ENCODE measurements at places on chromosomes 2 and 18. TPM values are rescaled to one million over a fixed set of nuclear protein-coding genes. Genes with fewer than 3 reads are reported as not detected.

GRCh38 chr18:57759650-57760049 is 43.5 kb downstream of the ATP8B1 start:
- peaks cover 10% of the 10 kb centered on the region for H3K4me1 ChIP-seq
- no peak overlapping the region for H3K4me3 ChIP-seq
- DNase-seq = no peak
- H3K36me3 ChIP-seq = peaks cover 3% of the 10 kb centered on the region

Gene TNFRSF11A
- total RNA-seq = 0.60 TPM

DNA sequence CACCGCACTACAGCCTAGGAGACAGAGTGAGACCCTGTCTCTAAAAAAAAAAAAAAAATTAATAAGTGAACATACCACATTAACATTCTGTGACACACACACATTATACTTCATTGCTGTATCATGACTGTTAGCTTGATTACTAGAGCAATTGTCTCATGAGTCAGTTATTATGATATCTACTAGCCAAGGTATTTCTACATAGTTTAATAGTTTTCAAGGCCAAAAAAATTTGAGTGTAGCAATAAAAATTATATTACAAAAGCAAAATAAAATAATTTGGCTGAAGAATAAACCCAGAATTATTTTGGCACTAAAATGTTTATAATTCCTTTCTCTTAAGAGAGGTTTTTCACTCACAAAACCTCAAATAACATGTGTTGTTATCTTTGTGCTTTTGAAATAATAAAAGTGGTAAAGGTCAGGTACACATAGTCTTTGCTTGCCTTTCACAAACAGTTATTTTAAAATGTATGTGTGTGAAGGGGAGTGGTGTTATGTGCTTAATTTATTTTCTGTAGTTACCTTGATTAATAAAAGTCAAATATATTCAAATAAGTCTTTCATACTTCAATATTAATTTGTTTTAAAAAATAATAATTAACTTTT is 136.9 kb upstream of the SPOPL start:
- no peak for DNase-seq
- no peaks in the 10 kb centered on the region for H3K27me3 ChIP-seq
- H3K4me3 ChIP-seq = no peak overlapping the region
- H3K36me3 ChIP-seq = no peaks in the 10 kb centered on the region
- H3K4me1 ChIP-seq = no peaks in the 10 kb centered on the region
- H3K27ac ChIP-seq = no peak overlapping the region

Gene STPG4
- not detected for total RNA-seq

Gene ANKAR
- 5.3 TPM for total RNA-seq

GRCh38 chr18:11529081-11529480 is 80.3 kb upstream of the SLC35G4 start:
- no peak overlapping the region for H3K27ac ChIP-seq
- H3K4me1 ChIP-seq = no peaks in the 10 kb centered on the region
- H3K4me3 ChIP-seq = no peak overlapping the region
- no peaks in the 10 kb centered on the region for H3K36me3 ChIP-seq

- no peaks in the 10 kb centered on the region for H3K36me3 ChIP-seq
- H3K27me3 ChIP-seq = no peaks in the 10 kb centered on the region
- no peak overlapping the region for H3K27ac ChIP-seq
- no peak for DNase-seq
- H3K4me1 ChIP-seq = peaks cover 10% of the 10 kb centered on the region
Measured at GRCh38 chr2:151900331-151900730, 72.1 kb upstream of the ARL5A start.

Gene C2orf72
- total RNA-seq = not detected

DNA sequence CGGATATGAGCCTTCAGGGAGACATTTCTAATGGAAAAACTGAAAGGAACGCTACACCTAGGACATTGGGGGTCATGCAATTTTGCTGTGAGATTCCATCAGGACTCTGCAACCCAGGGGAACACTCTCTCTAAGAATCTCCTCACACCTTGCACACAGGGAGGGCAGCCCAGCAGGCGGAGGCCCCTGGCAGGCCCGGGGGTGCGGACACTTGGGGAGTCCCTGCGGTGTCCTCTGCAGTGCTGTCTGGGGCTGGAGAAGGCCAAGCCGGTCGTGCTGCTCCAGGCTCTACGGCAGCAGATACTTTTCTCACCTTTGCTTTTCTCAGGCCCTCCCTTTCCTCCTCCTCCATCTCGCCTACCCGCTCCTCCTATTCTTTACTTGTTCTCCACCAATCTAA is 54.7 kb upstream of the FAM110C start:
- no peak for DNase-seq
- no peaks in the 10 kb centered on the region for H3K4me1 ChIP-seq
- H3K36me3 ChIP-seq = no peaks in the 10 kb centered on the region
- H3K27me3 ChIP-seq = no peaks in the 10 kb centered on the region

Gene ALK
- total RNA-seq = 0.32 TPM

DNA sequence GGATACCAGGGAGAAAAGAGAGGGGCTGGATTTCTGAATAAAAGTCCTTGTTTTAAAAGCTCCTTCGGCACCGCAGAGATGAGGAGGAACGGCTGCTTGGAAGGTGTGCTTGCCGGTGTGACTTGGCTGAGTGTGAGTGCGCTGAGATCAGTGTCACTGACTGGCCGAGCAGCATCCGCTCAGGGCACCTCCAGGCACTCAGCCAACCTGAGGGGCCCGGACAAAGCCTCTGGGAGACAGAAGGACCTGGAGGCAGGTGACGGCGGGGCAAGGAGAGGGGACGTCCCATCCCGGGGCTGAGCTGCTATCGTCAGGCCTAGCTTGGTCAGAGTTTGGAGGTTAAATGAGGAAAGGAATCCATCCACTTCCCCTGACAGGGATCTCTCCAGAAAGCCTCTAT is 16.8 kb upstream of the ALLC start:
- no peak overlapping the region for H3K4me3 ChIP-seq
- no peaks in the 10 kb centered on the region for H3K27me3 ChIP-seq
- H3K27ac ChIP-seq = no peak overlapping the region
- no peaks in the 10 kb centered on the region for H3K36me3 ChIP-seq

Gene PLCL1
- total RNA-seq = 17.3 TPM

GRCh38 chr2:71704131-71704561 is 250.8 kb downstream of the DYSF start:
- DNase-seq = no peak
- no peaks in the 10 kb centered on the region for H3K27me3 ChIP-seq
- no peak overlapping the region for H3K4me3 ChIP-seq
- H3K4me1 ChIP-seq = peaks cover 46% of the 10 kb centered on the region
- H3K27ac ChIP-seq = no peak overlapping the region

- H3K27me3 ChIP-seq = no peaks in the 10 kb centered on the region
- H3K27ac ChIP-seq = no peak overlapping the region
- H3K4me3 ChIP-seq = no peak overlapping the region
- DNase-seq = no peak
- H3K36me3 ChIP-seq = no peaks in the 10 kb centered on the region
Measured at GRCh38 chr18:5370332-5370731, 74.8 kb upstream of the ZBTB14 start.

Gene FOSL2
- total RNA-seq = 52.2 TPM

Gene COLEC12
- total RNA-seq = 3.4 TPM

- H3K36me3 ChIP-seq = no peaks in the 10 kb centered on the region
- H3K4me3 ChIP-seq = peak overlapping the region; percentile 70
- DNase-seq = peak; percentile 32
- peaks cover 43% of the 10 kb centered on the region for H3K27me3 ChIP-seq
- no peak overlapping the region for H3K27ac ChIP-seq
Measured at GRCh38 chr2:174335988-174336500, 1.3 kb downstream of the SP9 start.

- H3K4me3 ChIP-seq = no peak overlapping the region
- no peaks in the 10 kb centered on the region for H3K36me3 ChIP-seq
- no peak for DNase-seq
- H3K27ac ChIP-seq = no peak overlapping the region
- no peaks in the 10 kb centered on the region for H3K27me3 ChIP-seq
- no peaks in the 10 kb centered on the region for H3K4me1 ChIP-seq
Measured at GRCh38 chr18:7545734-7546133, 21.4 kb upstream of the PTPRM start.

Gene MYCN
- 0.36 TPM for total RNA-seq

- peaks cover 31% of the 10 kb centered on the region for H3K4me1 ChIP-seq
- no peaks in the 10 kb centered on the region for H3K27me3 ChIP-seq
- no peak for DNase-seq
- peak overlapping the region; percentile 34 for H3K27ac ChIP-seq
Measured at GRCh38 chr18:35029770-35030169, 11.4 kb upstream of the MAPRE2 start.

Gene LIMS4
- total RNA-seq = 1.6 TPM
